ENCODE measurements at places on chromosomes 12 and 14.

DNA sequence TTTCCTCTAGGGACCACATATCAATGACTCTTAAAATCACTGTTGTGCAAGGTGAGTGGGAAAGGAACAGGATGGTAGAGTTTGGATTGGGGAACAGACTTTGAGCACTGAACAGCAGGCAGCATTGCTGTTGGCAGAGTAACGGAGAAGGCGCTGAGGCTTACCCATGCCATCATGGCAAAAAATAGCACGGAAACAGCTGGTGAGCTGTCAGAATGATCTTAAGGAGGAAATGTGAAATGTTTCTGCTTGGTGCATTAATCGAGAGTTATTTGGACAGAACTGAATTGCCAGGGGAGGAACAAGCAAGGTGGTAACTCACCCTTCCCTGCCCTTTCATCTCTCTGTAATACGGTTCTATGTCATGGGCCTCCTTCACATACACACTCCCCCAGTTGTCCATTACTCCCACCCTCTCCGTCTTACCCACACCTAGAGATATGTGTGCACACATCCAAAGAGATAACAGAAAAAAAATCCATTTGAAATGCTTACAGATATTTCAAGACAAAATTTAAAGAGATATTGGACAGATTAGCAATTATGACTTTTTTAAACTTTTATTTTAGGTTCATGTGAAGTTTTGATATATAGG is 572.5 kb downstream of the DIO2 start:
- DNase-seq, result peak; percentile 10

DNA sequence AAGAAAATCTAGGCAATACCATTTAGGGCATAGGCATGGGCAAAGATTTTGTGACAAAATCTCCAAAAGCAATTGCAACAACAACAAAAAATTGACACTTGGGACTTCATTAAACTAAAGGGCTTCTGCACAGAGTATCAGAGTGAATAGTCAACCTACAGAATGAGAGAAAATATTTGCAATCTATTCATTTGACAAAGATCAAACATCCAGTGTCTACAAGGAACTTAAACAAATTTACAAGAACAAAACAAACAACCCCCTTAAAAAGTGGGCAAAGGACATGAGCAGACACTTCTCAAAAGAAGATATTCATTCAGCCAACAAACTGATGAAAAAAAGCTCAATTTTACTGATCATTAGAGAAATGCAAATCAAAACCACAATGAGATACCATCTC is 44.1 kb upstream of the PZP start:
- no peak for DNase-seq

- DNase-seq, result no peak
Observed at GRCh38 chr12:14186193-14186502, 179.3 kb upstream of the ATF7IP start.

- DNase-seq, result no peak
Observed at GRCh38 chr14:24944800-24945199, 105.1 kb downstream of the STXBP6 start.

DNA sequence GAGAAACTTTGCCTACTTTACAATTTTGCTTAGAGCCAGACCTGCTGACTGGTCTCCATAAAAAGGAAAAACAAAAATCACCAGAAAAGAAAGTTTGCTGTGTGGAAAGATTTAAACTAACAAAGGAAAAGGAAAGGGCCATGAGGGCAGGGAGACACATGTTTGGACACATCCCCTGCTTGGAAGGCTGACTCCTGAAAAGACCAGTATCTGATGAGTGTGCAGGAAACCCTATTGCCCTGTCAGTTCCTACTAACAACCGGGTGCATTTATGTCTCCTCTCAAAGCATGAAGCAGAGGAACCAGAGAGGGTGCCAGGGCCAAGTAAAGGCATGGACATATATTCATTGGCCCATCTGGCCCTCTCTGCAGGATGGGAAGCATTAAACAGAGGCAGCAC is 7.0 kb upstream of the STAB2 start:
- peak; percentile 96 for DNase-seq

GRCh38 chr14:53390008-53390407 is 236.9 kb upstream of the DDHD1 start:
- no peak for DNase-seq

- no peak for DNase-seq
Observed at GRCh38 chr12:14954269-14954668, 7.1 kb downstream of the ARHGDIB start.

- no peak for DNase-seq
Observed at GRCh38 chr12:69189378-69189978, 49.9 kb upstream of the CPSF6 start.

DNA sequence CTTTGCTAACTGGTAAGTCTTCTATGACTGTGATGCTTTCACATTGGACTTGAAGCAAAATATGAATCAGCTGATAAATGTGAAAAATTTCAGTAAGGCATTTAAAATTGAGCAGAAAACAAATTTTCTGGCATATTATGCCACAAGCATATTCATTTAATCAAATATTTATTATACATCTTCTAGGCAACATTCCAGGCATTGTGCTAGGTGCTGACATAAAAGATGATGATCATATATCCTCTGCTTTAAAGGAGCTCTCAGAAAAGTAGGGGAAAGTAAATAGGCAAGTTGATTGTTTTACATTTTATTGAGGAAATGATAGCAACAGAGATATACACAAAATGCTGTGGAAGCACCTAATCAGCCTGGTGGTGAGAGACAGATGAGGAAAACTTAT is 248.9 kb downstream of the SLC16A7 start:
- peak; percentile 50 for DNase-seq

DNA sequence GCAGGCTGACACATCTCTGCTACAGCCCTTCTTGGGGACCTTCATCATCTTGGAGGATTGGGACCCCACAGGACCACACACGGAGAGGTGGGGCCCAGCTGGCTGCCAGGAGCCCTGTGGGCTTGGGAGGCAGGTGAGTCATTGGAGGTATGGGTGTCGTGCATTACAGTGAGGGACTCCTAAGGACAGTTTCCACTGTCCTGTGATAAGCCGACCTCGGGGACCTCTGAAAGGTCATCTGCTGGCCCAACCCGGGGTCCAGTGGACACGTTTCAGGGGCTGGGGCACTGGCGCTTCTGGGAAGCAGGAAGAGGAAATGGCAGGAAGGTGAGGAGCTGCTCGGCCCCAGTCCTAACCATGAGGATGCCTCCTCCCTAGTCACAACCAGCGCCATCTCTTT is 238.0 kb downstream of the BCL11B start:
- no peak for DNase-seq

DNA sequence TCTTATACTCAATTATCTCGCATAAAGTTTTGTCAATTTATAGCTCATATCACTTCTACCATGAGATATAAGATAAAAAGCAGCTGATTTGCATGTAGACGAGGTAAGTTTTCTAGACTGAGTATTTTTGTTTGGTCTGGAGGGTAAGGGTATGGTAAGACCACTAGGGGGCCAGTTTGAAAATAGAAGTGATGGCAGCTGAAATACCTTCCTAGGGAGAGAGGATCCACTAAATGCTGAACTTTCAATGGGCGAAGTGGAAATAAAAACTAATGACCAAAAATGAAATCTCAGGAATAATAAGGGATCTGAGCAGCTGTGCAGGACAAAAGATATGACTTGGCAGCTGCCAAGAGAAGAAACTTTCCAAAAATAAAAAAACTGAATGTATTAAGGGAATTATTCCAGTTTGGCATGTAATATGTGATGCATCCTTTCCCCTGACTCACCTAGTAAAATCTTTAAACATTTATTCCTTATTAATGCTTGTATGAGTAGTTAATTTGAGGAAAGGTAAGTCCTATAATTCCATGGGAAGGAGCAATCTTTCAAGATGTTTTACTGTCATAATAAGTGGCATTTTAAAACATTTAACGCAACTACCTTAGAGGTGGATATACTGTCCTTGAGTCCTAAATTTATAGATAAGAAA is 754.5 kb downstream of the C12orf50 start:
- peak; percentile 51 for DNase-seq

All from dermis microvascular lymphatic vessel endothelial cell (primary cell).